RKO (cell line): ENCODE measurements at places on chromosomes 3 and 15.

- DNase-seq = no peak
Measured at GRCh38 chr3:109853077-109853731, 515.9 kb upstream of the DPPA4 start.

- no peak for DNase-seq
Measured at GRCh38 chr15:50247819-50248655, 17.5 kb downstream of the HDC start.

- DNase-seq = no peak
Measured at GRCh38 chr3:123113889-123114450, 47.1 kb downstream of the PDIA5 start.

DNA sequence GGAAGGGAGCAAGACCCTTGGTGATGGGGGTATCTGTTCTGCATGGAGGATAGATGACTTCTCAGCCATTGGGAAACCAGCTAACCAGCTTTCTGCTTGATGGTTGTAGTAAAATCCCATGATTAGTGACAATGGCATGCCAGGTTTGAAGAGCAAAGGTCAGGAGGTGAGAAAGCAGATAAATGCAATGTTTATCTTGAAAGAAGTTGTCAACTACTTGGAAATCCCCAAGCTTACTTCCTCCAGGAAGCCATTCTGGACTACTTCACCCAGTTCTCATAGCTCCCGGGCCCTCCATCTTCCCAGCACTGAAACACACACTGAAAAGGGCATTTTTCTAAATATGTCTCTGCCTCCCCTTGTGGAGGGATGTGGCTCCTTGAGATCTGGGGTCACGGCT is 51.3 kb downstream of the SMAD3 start:
- no peak for DNase-seq

DNA sequence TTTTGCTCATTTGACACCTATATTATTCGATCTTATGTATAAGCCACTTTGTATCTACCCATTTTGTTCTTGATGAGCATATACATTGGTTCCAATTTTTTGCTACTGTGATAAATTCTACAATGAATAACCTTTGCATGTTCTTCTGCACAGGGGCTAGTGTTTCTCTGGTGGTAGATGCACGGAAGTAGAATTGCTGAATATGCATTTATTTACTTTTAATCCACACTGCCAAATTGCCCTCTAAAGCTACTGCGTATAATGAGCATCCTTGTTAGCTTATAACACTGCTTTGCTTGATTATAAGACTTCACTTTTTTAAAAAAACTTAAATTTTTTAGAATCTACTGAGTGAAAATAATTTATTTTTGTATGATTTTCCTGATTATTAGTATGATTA is 84.2 kb upstream of the PIAS1 start:
- DNase-seq = no peak

GRCh38 chr3:31636694-31637442 is 104.1 kb downstream of the STT3B start:
- DNase-seq = no peak

DNA sequence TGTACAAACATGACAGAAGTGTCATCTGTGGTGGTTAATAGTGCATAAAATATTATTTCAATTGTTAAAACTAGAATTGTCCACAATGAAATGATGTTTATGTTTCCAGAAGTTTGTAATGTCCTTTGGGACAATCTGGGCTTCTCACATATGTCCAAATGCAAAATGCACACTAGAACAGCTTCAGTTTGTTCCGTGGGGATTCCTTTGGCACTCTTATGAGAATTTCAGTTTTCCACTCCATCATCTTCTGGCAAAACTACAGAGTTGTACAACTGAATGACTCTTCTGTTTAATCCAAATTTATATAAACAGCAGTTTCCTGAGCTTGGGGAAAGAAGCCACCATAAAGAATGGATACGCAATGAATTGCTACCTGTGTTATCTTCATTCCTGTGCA is 2.0 kb upstream of the OR5H6 start:
- DNase-seq = no peak

DNA sequence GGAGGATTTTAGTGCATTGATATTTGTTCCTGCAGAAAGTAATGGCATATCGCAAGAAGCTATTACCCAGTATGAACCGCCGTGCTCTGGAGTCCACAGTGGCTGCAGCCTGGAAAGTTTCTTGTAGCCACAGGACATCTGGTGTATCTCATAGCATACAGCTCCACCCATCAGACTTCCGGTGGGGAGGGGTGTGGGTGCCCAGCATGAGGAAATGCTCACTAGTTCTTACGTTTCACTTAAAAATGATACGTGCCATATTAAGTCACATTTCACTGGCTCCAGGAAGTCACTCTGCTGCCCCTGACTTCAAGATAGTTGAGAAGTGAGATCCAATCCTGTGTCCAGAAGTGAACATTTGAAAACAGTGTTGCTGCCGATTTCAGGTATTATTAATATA is 990.4 kb downstream of the GBE1 start:
- no peak for DNase-seq

GRCh38 chr15:98381446-98381845 is 266.9 kb upstream of the IGF1R start:
- DNase-seq = peak; percentile 47

DNA sequence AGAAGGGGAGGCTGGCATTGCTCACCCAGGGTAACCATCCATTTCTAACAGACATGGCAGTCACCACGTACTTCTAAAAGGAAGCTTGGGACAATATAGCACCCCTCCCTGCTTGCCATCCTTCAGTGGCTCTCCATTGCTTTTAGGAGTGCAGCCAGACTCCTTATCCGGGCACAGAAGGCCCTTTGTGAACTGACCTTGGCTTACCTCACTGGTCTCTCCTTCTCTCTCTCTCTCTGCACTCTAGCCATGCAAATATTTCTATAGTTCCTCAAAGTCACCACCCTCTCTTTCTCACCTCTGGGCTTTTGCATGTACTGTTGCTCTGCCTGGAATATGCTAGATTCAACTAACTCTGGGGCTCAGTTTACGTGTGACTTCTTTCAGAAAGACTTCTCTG is 301.1 kb downstream of the SHQ1 start:
- DNase-seq = no peak

- no peak for DNase-seq
Measured at GRCh38 chr3:50164984-50165909, 10.1 kb downstream of the SEMA3F start.

- DNase-seq = no peak
Measured at GRCh38 chr3:141723255-141723654, 14.8 kb upstream of the RNF7 start.

GRCh38 chr15:86317384-86317740 is 237.7 kb downstream of the AGBL1 start:
- no peak for DNase-seq

DNA sequence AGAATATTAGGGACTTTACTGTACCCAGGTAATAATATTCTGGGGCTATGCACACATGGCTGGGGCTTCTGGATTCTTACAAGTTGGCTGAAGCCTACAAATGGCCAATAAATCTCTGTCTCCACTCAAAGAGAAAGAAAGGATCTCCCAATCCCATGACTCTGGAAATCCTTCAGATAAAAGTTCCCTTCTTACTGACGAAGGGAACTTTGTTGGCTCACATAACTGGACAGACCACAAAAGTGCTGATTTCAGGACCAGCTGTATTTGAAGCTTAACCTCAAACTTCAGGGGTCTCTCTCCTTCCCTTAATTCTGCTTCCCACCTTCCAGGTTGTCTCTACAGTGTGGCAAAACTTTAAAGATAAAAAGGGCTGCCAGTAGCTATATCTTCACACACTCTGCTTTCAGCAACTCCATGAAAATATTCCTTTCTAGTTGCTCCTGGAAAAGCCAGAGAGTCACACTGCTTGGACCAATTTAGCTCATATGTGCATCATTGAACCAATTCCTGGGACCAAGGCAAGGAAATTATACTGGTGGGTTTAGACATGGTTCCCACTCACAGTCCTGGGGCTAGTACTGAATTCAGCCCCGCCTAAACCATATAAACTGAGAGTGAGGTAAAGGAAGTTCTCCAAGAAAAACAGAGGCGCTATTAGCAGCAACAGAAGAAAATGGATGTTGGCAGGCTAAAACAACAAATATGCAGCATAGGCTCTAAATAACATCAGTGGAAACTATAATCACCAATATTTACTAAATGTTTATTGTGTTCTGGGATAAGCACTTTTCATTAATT is 290.0 kb upstream of the GADL1 start:
- DNase-seq = no peak

DNA sequence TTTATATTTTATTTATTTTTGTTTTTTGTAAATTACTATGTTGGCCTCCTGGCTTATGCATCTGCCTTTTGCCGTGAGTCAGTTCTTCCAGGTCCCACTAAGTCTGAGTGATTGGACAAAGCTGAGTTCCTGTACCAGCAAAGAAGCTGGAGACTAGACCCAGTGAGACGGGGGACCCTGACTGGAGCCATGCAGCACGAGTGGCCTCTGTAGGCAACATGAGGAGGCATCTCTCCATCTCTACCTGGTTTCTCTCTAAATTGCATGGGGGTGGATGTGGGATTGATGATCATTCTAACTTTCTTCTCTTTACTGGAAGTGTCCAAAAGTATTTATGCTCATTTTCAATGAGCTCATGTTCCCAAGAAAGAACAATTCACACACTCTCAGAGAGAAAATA is 155.3 kb upstream of the MRPL3 start:
- peak; percentile 20 for DNase-seq

GRCh38 chr3:39021029-39021428 is 30.7 kb downstream of the SCN11A start:
- no peak for DNase-seq

GRCh38 chr3:189690237-189690636 is 59.0 kb downstream of the TP63 start:
- DNase-seq = no peak
